ENCODE measurements at places on chromosomes 5 and 9.

- DNase-seq = no peak
Observed at GRCh38 chr9:108665521-108666239, 190.1 kb downstream of the ACTL7B start.

DNA sequence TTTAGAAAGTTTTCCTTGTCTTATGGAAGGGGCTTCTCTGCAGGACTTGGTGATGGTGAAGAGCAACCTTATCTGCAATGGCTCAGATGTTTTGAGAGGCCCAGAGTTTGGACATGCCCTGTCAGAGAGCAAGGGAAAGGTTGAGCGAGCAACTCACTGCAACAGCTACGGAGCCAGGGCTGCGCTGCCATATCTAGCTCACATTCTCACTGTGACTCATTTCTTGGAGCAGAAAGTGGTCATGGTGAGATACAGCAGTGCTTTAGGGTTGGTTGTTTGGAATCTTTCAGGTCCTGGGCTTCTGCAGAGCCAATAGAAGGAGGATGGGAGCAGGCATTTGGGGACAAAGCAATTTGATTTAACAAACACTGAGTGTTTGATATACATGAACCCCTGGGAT, 12.3 kb downstream of the GLRA1 start:
- no peak for DNase-seq

DNA sequence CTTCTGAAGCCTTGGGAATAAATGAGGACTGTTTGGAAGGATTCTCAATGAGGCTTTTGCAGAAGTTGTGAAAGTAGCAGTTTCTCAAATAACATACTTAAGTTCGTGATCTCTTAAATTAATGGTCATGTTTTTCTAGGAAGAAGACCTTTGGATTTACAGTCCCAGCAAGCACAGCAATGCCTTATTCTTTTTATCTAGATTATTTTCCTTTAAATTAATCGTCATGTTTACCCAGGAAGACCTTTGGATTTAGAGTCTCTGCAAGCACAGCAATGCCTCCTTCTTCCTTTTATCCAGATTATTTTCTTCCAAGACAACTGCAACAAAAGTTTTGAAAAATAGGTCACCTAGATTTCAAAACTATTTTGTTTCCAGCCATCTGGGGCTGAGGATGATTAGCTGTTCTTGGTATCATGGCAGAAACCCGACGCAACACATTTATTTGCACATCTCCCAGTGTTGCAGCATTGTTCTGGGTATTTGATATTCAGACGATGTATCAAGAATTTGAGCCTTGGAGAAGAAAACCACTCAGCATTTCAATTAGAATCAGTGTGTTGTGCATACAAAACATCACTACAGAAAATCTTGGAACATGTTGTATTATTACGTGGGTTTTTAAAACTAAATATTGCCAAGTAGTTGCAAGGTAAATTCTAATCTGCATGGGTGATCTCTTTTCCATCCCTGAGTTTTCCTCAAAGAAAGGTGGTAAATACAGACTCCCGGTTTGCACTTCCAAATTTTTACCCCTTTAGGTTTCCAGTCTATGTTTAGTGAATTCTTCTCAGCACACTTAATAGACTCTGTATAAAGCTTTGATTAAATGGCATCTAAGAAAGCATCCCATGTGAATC, 50.9 kb downstream of the JAKMIP2 start:
- DNase-seq = no peak

DNA sequence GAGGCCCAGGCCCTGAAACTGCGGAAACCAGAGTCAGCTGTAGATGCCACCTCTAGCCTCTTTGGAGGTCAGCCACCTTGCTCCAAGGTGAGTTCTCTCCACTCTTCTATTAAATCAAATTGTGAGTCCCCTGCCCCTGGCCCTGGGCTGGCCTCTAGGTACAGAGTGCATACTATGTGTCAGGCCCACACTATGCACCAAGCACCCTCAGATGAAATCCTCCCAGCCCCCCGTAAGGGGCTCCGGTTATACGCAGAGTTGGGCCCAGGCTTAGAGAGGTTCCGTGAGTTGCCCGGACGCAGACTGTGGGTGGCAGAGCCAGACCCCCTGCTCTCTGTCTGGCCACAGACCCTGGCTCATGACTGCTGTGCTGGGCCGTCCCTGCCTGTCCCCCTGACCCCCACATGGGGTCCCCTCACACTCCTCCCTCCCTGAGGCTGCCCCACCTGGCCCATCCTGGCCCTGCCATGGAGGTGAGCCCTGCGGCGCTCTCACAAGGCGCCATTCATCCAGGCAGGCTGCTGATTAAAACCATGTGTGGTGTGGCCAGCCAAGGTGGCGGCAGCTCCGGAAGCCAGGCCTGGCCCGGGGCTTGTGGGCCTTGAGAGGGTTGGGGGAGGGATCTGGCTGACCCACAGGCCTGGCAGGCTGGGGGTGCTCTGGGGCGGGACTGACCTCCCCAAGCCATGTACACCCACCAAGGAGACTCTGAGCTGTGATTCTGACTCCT, 65.5 kb upstream of the SYNPO start:
- no peak for DNase-seq

- no peak for DNase-seq
Observed at GRCh38 chr5:146595088-146595487, 79.1 kb upstream of the GPR151 start.

- DNase-seq = no peak
Observed at GRCh38 chr9:114056527-114056926, 21.6 kb downstream of the AMBP start.

- no peak for DNase-seq
Observed at GRCh38 chr9:132703336-132703735, 33.1 kb downstream of the GTF3C4 start.

DNA sequence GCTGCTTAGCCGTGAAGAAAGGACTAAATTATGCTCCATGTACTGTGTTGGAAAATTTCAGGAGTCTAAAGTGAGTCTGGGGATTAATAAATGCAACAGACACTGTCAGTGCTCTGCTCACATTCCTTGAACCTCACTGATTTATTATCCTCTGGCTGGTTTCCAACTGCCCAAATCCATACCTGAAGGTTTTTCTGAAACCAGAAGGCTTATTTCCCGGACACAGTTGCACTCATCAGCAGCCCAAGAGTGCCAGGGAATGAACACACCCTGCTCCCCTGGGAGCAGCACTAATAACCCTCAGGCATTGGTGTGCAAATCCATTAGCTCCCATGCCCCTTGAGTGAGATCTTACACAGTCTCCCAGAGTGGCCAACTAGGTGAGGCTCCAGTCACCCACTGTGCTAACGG, 38.7 kb downstream of the F2R start:
- no peak for DNase-seq

- no peak for DNase-seq
Observed at GRCh38 chr5:14572385-14572784, 9.2 kb upstream of the OTULINL start.

DNA sequence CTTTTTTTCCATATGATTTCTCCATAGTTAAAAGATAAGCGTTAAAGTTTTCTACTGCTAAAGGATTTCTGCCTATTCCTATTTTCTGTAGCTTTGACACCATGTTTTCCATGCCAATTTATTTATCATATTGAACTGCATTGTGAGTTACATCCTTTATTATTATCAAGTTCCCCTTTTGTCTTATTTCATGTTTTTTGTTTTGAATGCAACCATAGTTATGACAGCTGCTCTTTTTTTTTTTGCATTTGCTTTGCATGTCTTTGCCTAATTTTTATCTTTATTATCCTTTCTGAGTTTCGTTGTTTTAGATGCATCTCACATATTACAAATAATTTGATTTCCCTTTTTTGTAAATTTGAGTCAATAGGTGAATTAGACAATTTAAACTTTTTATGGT, 161.5 kb downstream of the DEPDC1B start:
- DNase-seq = no peak

DNA sequence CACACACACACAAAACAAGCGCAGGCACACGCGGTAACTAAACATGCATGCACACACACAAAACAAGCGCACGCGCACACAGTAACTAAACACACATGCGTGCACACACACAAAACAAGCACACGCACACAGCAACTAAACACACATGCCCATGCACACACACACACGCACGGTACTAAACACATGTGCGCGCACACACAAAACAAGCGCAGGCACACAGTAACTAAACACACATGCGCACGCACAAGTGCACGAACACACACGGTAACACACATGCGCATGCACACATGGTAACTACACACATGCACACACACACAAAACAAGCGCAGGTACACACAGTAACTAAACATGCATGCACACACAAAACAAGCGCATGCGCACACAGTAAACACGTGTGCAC, 19.9 kb upstream of the SLC6A3 start:
- no peak for DNase-seq

GRCh38 chr5:122846051-122846550, 688 bp downstream of the SNX24 start:
- DNase-seq = no peak

GRCh38 chr5:1555808-1556731, 32.3 kb upstream of the LPCAT1 start:
- no peak for DNase-seq

GRCh38 chr5:153372425-153373129, 117.9 kb upstream of the GRIA1 start:
- no peak for DNase-seq

- no peak for DNase-seq
Observed at GRCh38 chr9:83062651-83063527, at the start of gene RASEF. TSS of gene RASEF (minus strand) at chr9:83063142. CDS start at chr9:83062867, 275 bp downstream.

DNA sequence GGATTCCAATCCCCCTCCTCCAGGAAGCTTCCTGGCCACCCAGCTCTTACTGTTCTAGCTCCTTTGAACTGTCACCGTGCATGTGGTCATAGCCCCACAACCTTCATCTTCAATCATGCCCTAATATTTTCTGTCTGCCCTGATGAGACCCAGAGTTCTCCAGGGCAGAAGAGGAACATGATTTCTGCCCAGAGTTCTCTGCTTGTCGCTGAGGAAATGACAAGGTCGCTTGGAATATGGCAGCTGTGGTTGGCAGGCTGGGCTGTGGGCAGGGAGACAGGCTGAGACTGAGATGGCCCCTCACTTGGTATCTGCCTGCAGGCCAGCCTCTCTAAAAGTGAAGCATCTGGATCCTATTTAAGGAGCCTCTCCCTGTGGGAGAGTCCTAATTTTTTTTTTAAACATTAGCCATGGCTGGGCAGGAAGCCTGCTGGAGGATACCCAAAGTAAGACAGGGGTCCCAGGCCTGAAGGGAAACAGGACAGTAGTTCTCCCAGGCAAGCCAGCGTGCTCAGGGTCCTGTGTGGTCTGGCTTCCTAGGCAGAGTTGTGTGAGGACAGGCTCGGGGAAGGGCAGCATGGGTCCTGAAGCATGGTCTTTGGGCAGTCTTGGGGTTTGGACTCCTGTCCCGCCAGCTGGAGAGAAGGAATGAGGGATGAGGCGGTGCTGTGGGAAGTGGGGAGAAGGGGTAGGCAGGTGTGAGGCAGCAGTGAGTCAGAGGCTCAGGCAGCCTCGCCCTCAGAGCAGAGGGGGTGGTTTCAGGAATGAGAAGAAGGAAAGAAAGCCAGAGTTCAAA, 242.1 kb downstream of the FSTL4 start:
- no peak for DNase-seq

- DNase-seq = no peak
Observed at GRCh38 chr5:96326902-96327301, 106.1 kb downstream of the PCSK1 start.

- DNase-seq = no peak
Observed at GRCh38 chr9:109316207-109316640, 4.6 kb downstream of the EPB41L4B start.

DNA sequence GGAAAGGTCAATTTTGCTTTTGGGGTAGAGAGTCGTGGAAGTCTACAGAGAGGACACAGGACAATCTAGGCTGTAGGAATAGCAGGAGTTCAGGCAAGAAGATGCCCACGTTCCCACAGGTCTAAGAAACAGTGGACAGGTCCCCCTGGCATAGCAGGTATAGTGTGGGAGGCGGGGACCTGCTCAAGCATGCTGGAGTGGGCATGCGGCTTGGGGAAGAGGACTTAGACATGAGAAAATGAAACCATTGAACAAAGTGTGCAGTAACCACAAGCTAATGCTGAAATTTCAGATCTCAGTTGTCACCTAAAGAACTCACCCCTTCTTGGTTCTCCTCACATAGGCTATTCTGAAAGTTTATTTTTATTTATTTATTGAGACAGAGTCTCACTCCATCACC, 142.8 kb upstream of the EFNA5 start:
- no peak for DNase-seq

DNA sequence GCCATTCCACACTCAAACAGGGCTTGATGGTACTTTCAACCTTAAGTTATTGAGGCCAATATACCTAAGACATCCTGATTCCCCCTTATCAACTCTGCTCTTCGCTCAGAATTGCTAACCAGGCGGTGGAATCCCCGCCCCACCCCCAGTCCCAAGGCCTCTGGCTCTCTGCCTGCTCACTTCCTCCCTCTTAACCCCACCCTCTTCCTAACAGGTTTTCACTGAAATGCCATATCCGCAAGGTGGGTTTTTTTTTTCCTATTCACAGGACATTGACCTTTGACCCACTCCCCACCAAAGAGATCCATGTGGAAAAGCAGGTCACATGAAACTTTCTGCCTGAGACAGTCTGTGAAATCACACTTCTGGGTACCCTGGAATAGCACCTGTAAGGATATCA, 66.6 kb upstream of the IFNK start:
- no peak for DNase-seq

DNA sequence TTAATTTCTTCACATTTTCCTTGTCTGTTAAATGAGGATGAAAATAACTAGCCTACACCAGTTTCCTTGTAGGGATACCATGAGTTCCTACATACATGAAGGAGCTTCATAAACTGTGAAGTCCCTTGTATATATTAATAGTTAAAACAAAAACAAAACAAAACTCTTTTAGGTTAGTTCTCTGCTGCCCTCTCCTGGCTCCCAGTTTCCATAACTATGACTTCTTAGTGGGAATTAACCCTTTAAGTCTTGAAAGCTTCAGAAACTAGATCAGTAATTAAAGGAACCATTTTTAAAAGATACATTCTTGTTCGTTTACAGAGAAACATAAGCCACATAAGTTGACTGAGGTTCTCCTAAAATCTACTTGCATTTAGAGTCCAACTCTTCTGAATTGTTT, 500.0 kb upstream of the C9orf72 start:
- DNase-seq = no peak

GRCh38 chr9:105473221-105473620, 25.4 kb downstream of the FSD1L start:
- DNase-seq = no peak

- peak; percentile 12 for DNase-seq
Observed at GRCh38 chr9:105681724-105682123, 12.6 kb upstream of the TMEM38B start.

GRCh38 chr5:180140079-180140554, 68.6 kb upstream of the RNF130 start:
- DNase-seq = no peak

GRCh38 chr9:93589688-93590087, 13.3 kb downstream of the PHF2 start:
- no peak for DNase-seq

GRCh38 chr5:129496421-129496820, 36.3 kb downstream of the ADAMTS19 start:
- DNase-seq = no peak

DNA sequence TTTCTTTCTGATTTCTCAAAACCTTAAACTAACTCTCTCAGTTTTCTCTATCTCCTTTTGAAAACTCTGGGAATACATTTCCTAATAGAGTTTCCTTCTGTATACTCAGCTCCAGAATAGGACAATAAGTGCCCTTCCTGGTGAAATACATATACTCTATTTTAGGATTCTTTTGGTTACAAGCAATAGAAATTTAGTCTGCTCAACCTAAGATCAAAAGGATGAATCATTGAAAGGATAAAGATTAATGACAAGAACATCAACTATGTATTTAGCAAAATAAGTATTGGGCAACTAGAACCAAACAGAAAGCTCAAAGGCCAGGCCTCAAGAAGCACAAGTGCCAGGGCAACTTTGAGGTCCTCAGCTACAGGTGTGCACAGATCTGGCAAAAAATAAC, 127.1 kb downstream of the ADAMTSL1 start:
- no peak for DNase-seq

Measured in AG04449 (cell line).